Stimulated activated CD8-positive, alpha-beta memory T cell treated with anti-CD3 and anti-CD28 coated beads, Interleukin-12 subunit alpha, Interleukin-12 subunit beta, amount 100 ng/mL, for 4 hours (primary cell): ENCODE measurements at places on chromosomes 12 and 14.

- DNase-seq = no peak
These were observed 1141.2 kb upstream of the TMEM132C start for GRCh38 chr12:127125607-127126259.

- no peak for DNase-seq
These were observed 120.7 kb upstream of the PWP1 start for GRCh38 chr12:107564946-107565345.

- DNase-seq = no peak
These were observed 62.6 kb upstream of the SRSF5 start for GRCh38 chr14:69704319-69704718.

- DNase-seq = no peak
These were observed 94.5 kb downstream of the CALM1 start for GRCh38 chr14:90491221-90491885.

GRCh38 chr14:104792945-104793702 is 2.4 kb downstream of the AKT1 start:
- no peak for DNase-seq

GRCh38 chr14:103772078-103772712 is 56.6 kb downstream of the ZFYVE21 start:
- no peak for DNase-seq

DNA sequence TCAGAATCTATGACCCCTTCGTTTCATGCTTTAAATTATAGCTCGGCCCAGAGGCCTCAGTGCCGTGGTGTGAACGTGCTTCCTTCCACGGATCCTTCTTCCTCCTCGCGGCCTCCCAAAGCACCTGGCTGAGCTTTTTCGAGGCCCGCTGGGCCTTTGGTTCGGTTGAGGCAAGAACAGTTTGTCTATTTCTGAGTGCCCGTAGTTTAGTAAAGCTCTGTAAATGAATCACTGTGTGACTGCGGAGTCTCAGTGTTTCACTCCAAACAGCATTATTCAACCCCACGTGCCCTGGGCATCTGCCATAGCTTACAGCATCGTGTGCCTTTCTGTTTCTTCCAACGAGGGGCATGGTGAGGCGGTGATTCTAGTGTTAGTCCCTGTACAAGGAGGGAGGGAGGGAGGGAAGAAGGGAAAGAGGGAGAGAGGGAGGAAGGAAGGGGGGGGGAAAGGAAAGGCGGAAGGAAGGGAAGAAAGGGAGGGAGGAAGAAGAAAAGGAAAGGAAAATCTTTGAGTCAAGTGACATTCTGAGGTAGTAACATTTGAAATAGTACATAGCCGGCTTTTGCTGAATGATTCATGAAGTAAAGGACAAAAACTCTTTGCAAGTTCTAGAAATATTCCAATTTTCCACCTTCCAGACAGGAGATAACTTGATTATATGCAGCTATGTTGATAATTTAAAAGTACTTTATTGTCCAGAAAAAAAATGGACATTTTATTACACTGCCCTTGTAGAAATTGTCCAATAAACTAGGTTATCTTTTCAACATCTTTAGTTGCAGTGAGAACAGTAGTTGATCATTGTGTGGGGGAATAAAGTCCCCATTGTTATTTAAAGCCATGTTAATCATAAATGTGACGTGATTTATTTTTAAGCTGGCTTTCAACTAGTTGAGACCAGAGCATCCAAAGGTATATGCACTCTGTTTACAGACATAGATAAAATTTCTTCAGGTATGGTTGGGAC is 1.2 kb upstream of the TRIM9 start:
- DNase-seq = no peak

- DNase-seq = no peak
These were observed 36.6 kb upstream of the CLMN start for GRCh38 chr14:95356245-95356869.

GRCh38 chr14:34204774-34205173 is 253.9 kb upstream of the EGLN3 start:
- DNase-seq = no peak

- no peak for DNase-seq
These were observed 282.0 kb upstream of the PPFIA2 start for GRCh38 chr12:82040987-82041743.

GRCh38 chr12:77239617-77240016 is 174.2 kb upstream of the E2F7 start:
- no peak for DNase-seq

- DNase-seq = no peak
These were observed 30.1 kb downstream of the ATG14 start for GRCh38 chr14:55381561-55381960.
